ENCODE measurements at places on chromosomes 7 and 10.

- no peak for DNase-seq
Measured at GRCh38 chr7:37683246-37684120, at the start of gene GPR141. Gene GPR141, plus strand, starts transcription at chr7:37683766. Its CDS starts 56,628 bp downstream, at chr7:37740394.

- DNase-seq, result no peak
Measured at GRCh38 chr7:44738051-44738723, 10.5 kb upstream of the ZMIZ2 start.

- DNase-seq, result no peak
Measured at GRCh38 chr7:86689363-86689762, 45.7 kb downstream of the GRM3 start.

DNA sequence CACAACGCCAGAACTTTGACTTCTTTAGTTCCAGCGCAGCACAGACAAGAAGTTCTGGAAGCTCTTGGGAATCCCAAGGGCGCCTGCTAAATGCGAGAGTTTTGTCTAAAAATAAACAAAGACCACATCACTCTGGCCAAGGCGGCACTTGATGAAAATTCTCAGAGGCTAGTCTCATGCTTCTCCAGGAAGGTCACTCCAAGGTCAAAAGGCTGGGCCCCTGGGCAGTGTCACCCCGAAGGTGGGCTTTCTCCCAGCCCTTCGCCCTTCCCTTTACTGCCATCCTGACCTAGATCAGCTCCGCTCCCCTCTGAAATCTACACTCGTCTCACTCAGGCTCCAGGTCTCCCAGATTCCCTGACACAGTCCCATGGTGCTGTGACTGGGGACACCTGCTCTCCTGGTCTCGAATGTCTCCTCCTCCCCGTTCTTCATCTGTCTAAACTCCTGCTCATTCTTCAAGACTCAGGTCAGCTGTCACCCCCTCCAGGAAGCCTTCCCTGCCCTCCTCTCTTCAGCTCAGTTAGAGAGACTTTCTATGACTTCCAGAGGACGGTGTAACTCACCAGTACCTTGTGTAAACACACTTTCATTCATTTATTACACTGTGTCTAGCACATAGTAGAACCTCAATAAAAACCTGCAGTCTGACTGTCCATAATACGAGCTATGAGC, 10.5 kb downstream of the FAM53B start:
- no peak for DNase-seq

DNA sequence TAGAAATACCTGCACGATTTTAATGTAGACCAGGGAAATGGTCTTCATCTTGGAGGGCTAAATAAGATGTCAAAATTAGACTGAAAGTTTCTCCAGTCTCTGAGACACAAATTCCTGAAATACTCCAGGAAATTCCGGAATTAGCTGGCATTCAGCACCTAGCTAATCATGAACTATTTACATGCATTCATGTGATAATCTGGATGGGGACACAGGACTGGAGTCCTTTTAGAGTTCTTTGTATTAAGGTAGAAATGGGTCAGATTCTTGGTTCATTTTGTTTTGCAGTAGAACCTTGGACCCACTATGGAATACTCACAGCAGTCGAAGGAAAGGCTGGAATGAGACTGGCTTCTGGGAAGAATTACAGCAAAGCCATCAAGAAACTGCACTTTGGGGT, 65.3 kb upstream of the MDFIC start:
- no peak for DNase-seq

DNA sequence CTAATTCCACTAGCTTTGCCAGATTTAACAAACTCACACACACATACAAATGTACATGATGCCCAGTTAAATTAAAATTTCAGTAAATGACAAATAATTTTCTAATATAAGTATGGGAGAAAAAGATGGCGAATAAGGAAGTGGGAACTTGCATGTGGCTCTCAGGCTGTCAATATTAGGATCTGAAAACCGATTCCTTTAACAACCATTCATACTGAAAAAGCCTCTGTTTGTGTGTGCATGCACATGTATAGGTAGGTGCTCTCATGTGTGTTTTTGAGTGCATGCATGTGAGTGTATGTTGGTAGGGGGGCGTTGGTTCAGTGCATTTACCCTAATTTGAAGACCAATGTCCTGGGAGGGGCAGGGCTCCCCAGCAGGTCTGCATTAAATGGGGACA, 125.3 kb downstream of the HTR7 start:
- DNase-seq, result no peak

GRCh38 chr10:131620314-131620713, 280.5 kb upstream of the PPP2R2D start:
- no peak for DNase-seq

DNA sequence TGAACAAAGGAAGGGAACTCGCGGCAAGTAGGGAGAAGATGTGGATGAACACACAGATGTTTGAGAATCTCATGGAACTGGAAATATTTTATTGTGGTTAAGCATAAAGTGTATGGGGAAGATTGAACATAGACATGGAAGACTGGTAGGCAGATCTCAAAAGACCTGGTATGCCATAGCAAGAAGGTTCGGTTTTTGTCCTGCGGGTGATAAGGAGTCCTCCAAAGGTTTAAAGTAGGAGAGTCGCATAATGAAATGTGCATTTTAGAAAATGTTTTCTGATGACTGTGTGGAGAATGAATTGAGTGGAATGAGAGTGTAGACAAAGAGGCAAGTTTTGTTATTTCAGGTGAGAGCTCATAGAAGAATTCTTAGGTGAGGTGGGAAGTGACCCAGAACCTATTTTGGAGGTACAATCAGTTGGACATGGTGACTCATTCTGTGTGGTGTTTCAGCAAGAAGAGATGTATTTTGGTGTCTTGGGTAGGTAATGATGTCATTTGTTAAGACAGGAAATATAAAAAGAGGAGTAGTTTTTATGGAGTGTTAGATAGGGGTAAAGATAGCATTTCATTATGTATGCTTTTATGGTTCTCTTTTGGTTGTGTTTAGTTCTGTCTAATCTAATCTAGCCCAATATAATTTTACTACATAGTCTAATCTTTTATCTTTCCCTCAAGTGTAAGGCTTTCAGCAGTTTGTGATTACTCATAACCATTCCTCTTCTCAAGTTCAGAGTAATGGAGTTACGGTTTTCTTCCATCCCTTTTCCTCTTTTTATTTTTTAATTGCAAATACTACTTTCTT, 239.2 kb downstream of the EXOC4 start:
- DNase-seq, result no peak

Data from hypothalamus (tissue), 51 donors.